Esophagus mucosa (tissue), 1 donor: ENCODE measurements at places on chromosomes 1 and 21. TPM values are rescaled to one million over a fixed set of nuclear protein-coding genes. Genes with fewer than 3 reads are reported as not detected.
A peak's percentile ranks its signal among the peaks of the same experiment; 100 is the strongest.

DNA sequence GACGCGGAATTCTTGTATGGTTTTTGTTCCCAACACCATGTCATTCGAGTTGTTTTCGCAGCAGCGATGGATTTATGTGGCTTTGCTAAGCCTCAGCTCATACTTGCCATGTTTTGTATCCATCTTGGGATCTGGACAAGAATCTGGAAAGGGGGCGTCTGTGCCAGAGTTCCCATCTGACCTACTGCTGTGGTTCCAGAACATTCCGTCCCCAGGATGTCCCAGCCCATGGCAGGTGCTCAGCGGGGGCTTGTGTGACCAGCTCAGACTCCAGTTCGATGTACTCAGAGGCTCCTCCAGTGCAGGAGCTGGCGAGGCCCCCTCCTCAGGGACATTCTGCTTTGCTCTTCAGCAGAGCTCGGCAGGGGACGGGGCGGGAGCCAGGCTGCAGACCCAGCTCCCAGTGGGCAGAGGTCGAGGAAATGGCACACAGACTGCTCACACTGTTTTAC is 24.0 kb upstream of the ADARB1 start:
- ATAC-seq, result no peak

DNA sequence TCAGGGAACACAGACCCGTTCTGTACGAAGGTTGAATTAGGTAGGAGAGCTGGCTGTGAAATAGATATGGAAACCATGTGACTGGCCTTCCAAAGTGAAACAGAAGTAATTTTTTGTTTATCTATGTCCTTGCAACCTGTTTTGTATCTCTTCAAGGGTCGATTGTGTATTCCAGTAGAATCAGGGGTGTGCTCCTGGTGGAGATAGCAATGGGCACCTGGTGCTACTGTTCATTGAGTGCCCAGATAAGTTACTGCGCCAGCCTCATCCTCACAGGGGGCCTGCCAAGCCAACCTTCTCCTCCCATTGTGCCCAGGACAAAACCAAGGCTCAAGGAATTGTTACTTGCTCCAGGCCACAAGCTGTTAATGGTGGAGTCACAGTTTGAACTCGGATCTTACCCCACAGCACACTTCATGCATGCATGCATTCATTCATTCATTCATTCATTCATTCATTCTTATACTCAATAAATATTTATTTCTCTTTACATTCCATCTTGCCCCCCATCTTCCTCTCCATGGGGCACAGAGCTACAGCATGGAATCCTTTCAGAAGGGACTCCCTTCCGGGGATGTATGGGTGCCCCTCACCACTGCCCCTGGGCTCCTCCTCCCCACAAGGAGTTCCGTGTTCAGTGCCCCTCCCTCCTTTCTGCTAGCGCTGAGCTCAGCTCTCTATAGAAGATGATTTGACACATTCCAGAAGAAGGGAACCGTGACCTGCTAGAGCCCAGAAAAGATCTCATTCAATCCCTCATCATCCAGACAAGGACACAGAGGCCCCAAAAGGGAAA is 24.0 kb downstream of the ADORA1 start:
- no peak for ATAC-seq

DNA sequence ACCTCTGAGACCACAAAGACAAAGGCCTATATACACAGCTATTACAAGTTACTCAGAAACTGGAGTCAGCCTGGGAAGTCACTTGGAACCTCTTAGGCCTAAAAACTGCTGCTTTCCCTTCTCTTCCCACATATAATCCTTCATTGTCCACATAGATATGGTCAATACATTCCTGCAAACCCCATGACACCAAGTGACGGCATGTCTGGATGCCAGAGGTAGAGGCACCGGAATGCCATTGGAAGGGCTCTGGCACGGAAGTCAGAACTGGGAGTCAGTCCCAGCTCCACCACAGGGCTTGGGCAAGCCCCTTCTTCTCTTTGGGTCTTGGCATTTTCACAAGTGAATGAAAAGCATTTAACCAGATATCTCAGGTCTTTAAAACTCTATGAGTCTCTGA is 204.7 kb downstream of the MATN1 start:
- no peak for ATAC-seq

GRCh38 chr1:65564493-65564892 is 144.0 kb downstream of the LEPR start:
- no peak for ATAC-seq

- ATAC-seq, result peak; percentile 10
These were observed 1.2 kb upstream of the PTTG1IP start for GRCh38 chr21:44874497-44875315.

Gene HHIPL2
- 0.08 TPM for total RNA-seq
